BJ (cell line): ENCODE measurements at places on chromosomes 2 and 18. TPM values are rescaled to one million over a fixed set of nuclear protein-coding genes. Genes with fewer than 3 reads are reported as not detected.

DNA sequence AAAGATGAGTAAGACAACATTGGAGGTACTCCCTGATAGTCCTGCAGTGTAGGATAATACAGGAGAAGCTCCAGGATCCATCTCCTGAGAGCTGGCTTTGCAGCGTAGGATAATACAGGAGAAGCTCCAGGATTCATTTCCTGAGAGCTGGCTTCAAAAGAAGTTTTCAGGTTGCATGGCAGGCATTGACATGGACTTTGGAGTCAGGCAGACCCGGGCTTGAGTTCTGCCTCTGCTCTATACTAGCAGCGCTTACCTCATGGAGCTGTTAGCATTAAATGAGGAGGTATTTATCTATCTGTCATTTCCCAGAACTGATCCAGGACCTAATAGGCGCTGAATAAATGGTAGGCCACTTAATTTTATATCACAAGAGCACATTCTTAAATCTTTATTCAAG is 97.8 kb downstream of the FMNL2 start:
- DNase-seq: no peak

DNA sequence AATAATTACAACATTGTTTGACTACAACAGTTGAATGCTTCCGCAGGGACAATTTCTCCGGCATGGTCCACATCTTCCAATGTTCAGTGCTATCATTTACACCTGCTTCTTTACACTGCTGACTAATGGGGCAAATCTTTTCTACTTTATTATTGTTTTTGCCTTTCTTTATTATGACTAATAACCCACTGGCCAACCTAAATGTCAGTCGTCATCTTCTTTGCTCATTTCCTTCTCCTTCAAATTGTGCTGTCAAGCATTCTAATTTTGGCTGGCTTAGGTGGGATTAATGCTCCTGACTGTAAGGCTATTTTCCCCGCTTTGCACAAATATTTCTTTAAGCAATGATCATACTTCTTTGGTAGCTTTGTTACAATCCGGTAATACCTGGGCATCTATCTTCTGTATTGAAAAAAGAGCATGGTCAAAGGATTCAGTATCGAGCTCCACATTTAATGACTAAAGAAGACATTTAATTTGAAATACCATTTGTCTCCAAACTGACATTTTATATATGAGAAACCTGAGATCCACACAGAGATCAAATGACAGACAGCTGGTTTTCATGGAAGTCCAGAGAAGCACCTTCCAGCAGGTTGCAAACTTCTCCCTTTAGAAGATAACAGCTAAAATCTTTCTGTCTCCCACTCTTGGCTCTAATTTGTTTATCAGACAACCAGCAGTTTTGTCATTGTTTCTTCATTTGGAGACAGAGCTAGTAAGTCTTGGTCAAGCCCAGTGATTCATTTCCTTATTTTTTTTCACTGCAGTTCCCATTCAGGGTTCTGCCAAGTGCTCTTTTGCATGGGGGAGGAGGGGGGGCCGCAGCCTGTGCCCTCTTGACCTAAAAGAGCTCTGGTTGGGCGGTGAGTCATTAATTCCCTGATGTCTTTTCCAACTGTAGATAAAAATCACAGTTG is 132.9 kb downstream of the SOCS6 start:
- DNase-seq: peak; percentile 83

- DNase-seq: no peak
These were observed 10.2 kb downstream of the ADRA2B start for GRCh38 chr2:96105994-96106715.

GRCh38 chr2:28689771-28690170 is 61.9 kb upstream of the PPP1CB start:
- no peak for DNase-seq

DNA sequence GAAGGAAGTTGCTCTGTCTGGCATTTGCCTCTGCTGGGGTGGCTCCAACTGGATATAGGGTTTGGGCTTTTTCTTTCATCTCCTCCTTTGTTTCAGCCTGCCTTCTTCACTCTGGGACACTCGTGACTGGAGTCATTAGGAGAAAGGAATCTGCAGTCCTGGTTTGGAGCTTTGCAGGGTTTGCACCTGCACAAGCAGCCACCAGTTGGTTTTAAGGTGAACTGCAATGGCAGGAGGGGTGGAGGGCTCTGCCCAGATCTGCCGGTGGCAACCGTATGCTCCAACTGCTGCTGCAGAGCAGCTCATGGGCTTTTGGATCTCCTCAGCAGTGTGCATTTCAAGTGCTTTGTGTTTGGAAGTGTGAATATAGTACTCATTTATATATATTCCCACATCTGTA is 131.3 kb upstream of the MGAT5 start:
- DNase-seq: no peak

DNA sequence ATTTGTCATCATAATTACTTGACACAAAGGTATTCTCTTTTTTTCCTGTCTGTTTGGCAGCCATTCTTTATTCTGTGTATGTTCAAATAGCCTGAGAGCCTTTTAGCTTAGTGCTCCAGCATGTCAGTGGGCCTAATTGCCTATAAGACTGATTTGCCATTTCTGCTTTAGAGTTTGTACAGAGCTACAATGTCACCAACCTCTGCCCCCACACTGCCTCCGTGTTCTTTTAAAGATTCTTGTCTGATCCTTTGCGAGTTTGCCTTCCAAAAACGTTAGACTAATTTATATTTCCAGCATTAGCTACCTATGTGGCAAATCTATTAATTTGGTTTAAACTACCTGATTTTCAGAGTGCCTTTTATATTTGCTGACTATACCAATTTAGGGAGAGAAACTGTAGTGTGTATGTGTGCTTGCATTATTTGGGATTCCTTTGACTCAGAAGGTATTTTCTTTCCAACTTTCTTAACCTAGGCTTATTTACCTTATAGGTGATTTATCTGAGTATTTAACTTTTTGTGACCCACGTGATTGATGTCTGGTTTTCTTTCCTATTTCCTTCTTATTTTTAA is 70.8 kb downstream of the FAM117B start:
- no peak for DNase-seq

DNA sequence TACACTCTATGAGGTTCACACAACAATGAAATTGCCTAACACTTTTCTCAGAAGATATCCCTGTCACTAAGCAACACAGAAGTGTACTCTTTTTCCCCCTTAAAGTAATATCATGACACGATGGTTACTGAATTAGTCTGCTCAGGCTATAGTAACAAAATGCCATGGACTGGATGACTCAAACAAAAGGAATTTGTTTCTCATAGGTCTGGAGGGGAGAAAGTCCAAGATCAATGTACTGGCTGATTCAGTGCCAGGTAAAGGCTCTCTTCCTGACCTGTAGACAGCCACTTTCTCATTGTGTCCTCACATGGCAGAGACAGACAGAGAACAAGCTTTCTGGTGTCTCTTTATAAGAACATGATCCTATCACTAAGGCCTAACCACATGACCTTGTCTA is 211.9 kb downstream of the RBM43 start:
- no peak for DNase-seq

GRCh38 chr2:207871911-207872310 is 102.2 kb upstream of the FZD5 start:
- DNase-seq: no peak

GRCh38 chr2:181782660-181783059 is 102.3 kb upstream of the NEUROD1 start:
- DNase-seq: no peak

GRCh38 chr18:32998285-32998684 is 225.5 kb upstream of the KLHL14 start:
- DNase-seq: no peak

DNA sequence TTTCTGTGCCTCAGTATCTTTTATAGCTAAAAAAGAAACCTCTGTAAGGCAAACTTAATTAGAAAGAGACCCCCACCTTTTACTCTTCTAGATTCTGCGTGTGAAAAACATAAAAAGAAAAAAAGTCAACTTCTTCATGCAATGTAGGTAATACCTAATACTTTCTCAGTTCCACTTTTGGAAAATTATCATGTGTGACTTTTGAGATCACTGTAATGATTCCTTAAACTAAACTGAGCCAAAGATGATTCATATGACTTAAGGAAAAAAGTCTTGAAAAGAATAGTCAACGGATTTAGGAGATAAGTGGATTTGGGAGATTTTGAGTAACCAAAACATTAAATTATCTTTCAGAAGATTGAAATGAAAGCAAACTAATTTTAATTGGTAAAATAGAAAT is 48.9 kb downstream of the PLEKHA3 start:
- DNase-seq: no peak

- no peak for DNase-seq
These were observed 2.1 kb downstream of the RIT2 start for GRCh38 chr18:43113220-43113895.

DNA sequence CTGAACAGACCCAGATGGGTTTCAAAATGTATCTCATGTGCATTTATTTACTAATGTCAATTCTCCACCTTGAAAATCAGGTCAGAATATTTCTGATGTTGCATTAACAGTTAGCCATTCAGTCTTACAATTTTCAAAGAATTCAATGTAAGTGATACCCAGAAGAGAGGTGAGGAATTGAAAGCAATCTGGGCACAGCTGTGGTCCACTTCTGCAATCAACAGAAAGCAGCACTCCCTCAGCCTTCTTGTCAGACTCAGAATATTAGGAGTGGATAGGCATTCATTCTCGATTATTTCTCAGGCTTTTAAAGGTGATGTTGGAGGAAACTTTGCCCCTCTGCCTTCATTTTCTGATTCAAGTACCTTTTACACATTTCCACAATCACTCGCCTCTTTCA is 15.7 kb downstream of the CCL20 start:
- no peak for DNase-seq

DNA sequence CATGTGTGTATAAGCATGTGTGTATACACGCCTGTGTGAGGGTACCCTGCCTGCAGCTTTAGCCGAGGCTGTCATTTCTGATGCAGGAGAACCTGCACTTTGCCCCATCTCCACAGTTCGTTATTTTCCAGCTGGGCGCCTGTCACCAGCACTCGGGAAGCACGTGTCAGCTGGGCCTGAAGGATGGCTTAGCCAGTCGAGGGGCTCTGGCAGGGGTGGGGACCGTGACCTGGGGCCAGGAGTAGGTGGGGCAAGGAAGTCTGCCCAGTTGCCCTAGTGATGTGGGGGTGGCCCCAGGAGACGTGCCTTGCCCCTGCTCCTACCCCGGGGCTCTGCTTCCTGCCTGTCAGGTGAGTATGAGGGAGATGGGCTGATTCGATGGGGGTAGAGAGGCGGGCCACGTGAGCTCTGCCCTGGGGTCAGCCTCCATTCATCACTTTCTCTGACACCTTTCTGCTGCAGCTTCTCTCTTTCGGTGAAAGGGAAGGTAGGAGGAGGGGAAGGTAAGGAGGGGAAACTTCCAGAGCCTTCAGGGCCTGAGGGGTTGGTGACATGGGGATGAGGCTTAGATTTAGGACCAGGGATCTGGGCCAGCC is 130.6 kb upstream of the SKOR2 start:
- no peak for DNase-seq

- DNase-seq: no peak
These were observed 41.1 kb downstream of the IWS1 start for GRCh38 chr2:127485051-127485693.

Gene STK36
- 38.1 and 58.7 TPM in 2 replicates for polyA plus RNA-seq

Gene CARF
- 4.1 and 7.7 TPM in 2 replicates for polyA plus RNA-seq

Gene NAPG
- polyA plus RNA-seq: 15.4 and 23.0 TPM in 2 replicates

Gene STK16
- 41.6 and 64.2 TPM in 2 replicates for polyA plus RNA-seq

Gene ANKRD29
- polyA plus RNA-seq: 4.3 and 4.7 TPM in 2 replicates
